ENCODE measurements at places on chromosomes 1 and 21. TPM values are rescaled to one million over a fixed set of nuclear protein-coding genes. Genes with fewer than 3 reads are reported as not detected.

GJB5 gene
- total RNA-seq, result not detected

GJB3 gene
- not detected for total RNA-seq

SDHB gene
- total RNA-seq, result 163 TPM

CD2 gene
- total RNA-seq, result 335 TPM

CD244 gene
- 0.14 TPM for total RNA-seq

XKR8 gene
- total RNA-seq, result 8.9 TPM

FAM43B gene
- not detected for total RNA-seq

KCNJ15 gene
- 0.15 TPM for total RNA-seq

IL12RB2 gene
- 90.7 TPM for total RNA-seq

DNA sequence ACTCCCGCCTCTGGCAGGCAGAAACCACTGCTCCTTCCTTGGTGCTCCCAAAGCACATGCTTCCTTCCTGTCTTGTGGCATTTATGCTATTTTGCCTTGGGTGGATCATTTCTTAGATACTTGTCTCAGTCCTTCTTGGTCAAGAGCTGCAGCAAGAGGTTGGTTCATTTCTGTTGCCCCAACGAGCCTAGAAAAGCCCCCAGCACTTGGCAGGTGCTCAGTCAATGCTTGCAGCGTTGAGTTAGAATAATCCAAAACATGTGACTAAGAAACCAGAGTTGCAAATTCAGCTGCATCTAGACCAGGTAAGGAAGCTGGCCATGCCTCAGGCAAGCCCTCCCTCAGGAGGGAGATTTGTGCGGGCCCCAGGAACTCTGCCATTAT, 42.4 kb upstream of the TENT5C start:
- peaks cover 3% of the 10 kb centered on the region for H3K36me3 ChIP-seq
- no peak for DNase-seq
- H3K4me3 ChIP-seq, result no peak overlapping the region
- no peaks in the 10 kb centered on the region for H3K4me1 ChIP-seq

- H3K27ac ChIP-seq, result peak within 1 kb of the TSS; percentile 83
- peaks cover 28% of the 10 kb centered on the region for H3K36me3 ChIP-seq
- peak; percentile 68 for DNase-seq
- H3K4me3 ChIP-seq, result peak within 1 kb of the TSS; percentile 82
- H3K4me1 ChIP-seq, result peaks cover 41% of the 10 kb centered on the region
- no peaks in the 10 kb centered on the region for H3K27me3 ChIP-seq
These were observed at the start of gene TNFRSF25 for GRCh38 chr1:6466023-6466422. TSS of gene TNFRSF25 (minus strand) at chr1:6466173. CDS start at chr1:6466107, 66 bp downstream.

GRCh38 chr1:211737115-211738035, 62.0 kb upstream of the NEK2 start:
- H3K27ac ChIP-seq, result no peak overlapping the region
- H3K4me1 ChIP-seq, result peaks cover 29% of the 10 kb centered on the region
- no peak overlapping the region for H3K4me3 ChIP-seq
- no peaks in the 10 kb centered on the region for H3K27me3 ChIP-seq
- no peak for DNase-seq

DNA sequence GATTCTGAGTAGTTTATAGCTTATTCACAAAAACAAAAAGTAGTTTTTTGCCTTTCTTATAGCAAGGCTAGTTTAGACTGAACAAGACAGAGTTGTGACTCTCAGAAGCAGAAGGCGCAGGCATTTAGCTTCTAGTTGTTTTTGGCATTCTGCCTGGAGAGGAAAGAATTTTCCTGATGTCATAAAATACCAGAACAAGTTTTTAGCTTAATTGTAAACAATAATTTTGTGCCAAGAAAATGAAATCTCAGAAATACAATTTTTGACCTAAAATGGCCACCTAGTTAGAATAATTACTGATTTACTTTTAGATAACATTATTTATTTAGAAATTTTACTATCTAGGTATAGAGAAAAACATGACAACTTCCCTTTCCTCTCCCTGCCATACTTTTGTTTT, 1.0 kb downstream of the DNAJB4 start:
- peak overlapping the region; percentile 87 for H3K4me3 ChIP-seq
- DNase-seq, result no peak
- H3K36me3 ChIP-seq, result peaks cover 4% of the 10 kb centered on the region
- peak overlapping the region; percentile 18 for H3K27ac ChIP-seq
- peaks cover 39% of the 10 kb centered on the region for H3K4me1 ChIP-seq

DNA sequence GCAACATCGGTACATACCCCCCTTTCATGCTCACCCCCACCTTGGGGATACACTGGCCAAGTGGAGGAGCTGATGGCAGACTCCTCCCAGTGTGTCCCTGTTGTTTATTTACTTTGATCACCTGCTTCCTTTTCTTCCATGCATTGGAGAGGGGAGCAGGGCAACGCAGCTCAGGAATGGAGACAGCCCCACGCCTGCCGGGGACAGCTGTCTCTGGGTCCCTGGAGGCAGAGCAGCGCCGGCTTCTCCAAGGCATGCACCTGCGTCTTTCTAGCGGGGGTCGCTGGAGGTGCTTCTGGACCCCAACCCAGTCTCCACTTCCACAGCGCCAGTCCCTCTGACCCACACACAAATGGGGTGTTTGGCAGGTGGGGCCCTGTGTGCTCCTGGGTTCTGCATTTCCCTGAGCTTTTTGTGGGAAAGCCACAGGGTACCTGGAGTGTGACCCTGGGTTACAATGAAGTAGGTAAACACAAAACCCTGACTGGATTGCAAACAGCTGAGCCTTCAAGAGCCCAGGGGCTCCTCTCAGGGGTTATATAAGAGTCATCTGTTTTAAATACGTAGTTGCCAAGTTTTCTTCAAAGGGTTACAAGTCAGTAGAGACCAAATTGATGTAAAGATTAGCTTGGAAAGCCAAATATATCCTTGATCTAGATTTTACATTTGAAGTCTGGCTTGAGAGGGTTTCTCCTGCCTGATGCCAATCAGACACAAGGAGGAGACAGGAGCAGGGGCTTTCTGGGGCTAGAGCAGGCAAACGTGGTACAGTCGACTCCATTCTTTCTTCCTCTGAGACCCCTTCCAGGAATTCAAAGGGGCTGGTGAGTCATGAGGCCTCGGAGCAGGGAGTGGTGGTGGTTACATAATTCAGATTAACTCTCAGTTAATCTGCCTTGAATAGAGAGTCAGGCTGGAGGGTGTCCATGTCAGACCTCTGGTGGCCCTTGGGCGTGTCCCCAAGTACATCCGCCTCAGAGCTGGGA, 4.5 kb downstream of the AJAP1 start:
- H3K4me1 ChIP-seq, result no peaks in the 10 kb centered on the region
- H3K36me3 ChIP-seq, result no peaks in the 10 kb centered on the region
- peaks cover 49% of the 10 kb centered on the region for H3K27me3 ChIP-seq
- DNase-seq, result no peak

GRCh38 chr1:233790121-233790520, 114.4 kb upstream of the SLC35F3 start:
- no peaks in the 10 kb centered on the region for H3K36me3 ChIP-seq
- H3K27ac ChIP-seq, result no peak overlapping the region
- no peak overlapping the region for H3K4me3 ChIP-seq
- no peak for DNase-seq

GRCh38 chr1:232440325-232441035, 189.5 kb downstream of the SIPA1L2 start:
- DNase-seq, result peak; percentile 21
- no peaks in the 10 kb centered on the region for H3K27me3 ChIP-seq
- no peak overlapping the region for H3K4me3 ChIP-seq
- peaks cover 17% of the 10 kb centered on the region for H3K36me3 ChIP-seq

GRCh38 chr1:219247441-219247840, 73.8 kb downstream of the LYPLAL1 start:
- peaks cover 3% of the 10 kb centered on the region for H3K36me3 ChIP-seq
- H3K27ac ChIP-seq, result no peak overlapping the region
- no peak for DNase-seq
- no peaks in the 10 kb centered on the region for H3K4me1 ChIP-seq
- H3K4me3 ChIP-seq, result no peak overlapping the region

DNA sequence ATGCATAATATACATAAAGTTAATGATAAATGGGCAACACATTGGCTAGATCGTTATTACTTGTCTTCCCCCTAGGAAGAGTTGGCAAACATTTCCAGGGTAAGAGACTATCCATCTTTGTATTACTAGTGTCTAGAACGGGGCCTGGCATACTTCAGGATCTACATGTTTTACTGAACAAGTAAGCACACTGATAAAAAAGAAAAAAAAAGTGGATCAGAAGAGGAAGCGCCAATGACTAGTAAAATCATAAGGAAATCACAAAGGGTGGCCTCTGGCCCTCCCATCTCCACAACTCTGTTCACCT, 482 bp downstream of the TM2D1 start:
- H3K4me1 ChIP-seq, result peaks cover 18% of the 10 kb centered on the region
- DNase-seq, result no peak
- peaks cover 9% of the 10 kb centered on the region for H3K36me3 ChIP-seq
- H3K27ac ChIP-seq, result peak overlapping the region; percentile 99

- H3K36me3 ChIP-seq, result no peaks in the 10 kb centered on the region
- H3K27me3 ChIP-seq, result peaks cover 9% of the 10 kb centered on the region
- no peak overlapping the region for H3K4me3 ChIP-seq
- no peak overlapping the region for H3K27ac ChIP-seq
- DNase-seq, result no peak
These were observed 301.3 kb downstream of the NPHP4 start for GRCh38 chr1:5690898-5691297.

- H3K4me1 ChIP-seq, result peaks cover 8% of the 10 kb centered on the region
- H3K4me3 ChIP-seq, result no peak overlapping the region
- H3K27ac ChIP-seq, result no peak overlapping the region
- no peak for DNase-seq
- H3K36me3 ChIP-seq, result no peaks in the 10 kb centered on the region
These were observed 56.9 kb downstream of the LPAR3 start for GRCh38 chr1:84836145-84836544.

- peaks cover 15% of the 10 kb centered on the region for H3K4me1 ChIP-seq
- H3K4me3 ChIP-seq, result no peak overlapping the region
- no peak for DNase-seq
- peaks cover 8% of the 10 kb centered on the region for H3K36me3 ChIP-seq
- no peak overlapping the region for H3K27ac ChIP-seq
These were observed 51.4 kb downstream of the SLC9A1 start for GRCh38 chr1:27103498-27103897.

DNA sequence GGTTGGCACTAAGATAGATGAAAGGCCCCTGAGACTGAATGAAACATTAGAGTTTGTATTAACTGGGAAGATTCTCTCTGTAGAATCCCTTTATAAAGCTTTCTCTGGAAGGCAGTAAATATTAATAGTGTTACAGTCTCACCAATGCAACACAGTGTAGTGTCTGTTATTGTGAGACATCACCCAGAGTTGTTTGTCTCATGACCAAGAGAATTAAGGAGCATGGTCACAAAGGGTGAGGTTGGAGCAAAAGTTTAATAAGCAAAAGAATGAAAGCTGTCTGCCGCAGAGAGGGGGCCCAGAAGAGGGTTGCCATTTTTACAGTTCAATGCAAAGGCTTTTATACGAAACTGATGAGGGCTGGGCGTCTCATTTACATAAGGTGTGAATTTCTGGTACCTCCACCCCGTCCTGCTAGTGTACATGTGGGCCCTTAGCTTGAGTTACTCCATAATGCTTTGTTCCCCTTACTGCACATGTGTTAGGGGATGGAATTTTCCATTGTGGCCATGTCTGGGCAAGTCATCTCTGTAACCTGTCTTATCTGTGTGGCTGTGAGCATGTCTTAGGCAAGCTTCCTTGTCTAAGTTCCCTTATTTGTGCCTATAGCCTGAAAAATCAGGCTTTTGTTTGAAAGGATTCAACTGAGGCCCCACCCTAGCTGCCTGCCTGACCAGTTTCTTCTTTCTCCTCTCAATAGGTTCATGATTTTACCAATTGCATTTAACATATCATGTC, 184.1 kb downstream of the RASAL2 start:
- H3K4me3 ChIP-seq, result no peak overlapping the region
- H3K27ac ChIP-seq, result no peak overlapping the region
- H3K27me3 ChIP-seq, result no peaks in the 10 kb centered on the region
- H3K4me1 ChIP-seq, result no peaks in the 10 kb centered on the region
- no peak for DNase-seq

DNA sequence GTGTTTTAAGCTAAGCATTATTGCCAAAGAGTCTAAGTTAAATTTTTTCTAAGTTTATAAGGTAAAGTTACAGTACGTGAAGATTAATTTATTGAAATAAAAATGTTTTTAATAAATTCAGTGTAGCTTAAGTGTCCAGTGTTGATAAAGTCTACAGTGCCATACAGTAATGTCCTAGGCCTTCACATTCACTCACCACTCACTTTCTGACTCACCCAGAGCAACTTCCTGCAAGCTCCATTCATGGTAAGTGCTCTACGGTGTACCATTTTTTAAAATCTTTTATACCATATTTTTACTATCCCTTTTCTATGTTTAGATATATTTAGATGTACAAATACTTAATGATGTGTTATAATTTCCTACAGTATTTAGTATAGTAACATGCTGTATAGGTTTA, 173.2 kb downstream of the CACNA1E start:
- H3K4me3 ChIP-seq, result no peak overlapping the region
- no peaks in the 10 kb centered on the region for H3K4me1 ChIP-seq
- DNase-seq, result no peak

DNA sequence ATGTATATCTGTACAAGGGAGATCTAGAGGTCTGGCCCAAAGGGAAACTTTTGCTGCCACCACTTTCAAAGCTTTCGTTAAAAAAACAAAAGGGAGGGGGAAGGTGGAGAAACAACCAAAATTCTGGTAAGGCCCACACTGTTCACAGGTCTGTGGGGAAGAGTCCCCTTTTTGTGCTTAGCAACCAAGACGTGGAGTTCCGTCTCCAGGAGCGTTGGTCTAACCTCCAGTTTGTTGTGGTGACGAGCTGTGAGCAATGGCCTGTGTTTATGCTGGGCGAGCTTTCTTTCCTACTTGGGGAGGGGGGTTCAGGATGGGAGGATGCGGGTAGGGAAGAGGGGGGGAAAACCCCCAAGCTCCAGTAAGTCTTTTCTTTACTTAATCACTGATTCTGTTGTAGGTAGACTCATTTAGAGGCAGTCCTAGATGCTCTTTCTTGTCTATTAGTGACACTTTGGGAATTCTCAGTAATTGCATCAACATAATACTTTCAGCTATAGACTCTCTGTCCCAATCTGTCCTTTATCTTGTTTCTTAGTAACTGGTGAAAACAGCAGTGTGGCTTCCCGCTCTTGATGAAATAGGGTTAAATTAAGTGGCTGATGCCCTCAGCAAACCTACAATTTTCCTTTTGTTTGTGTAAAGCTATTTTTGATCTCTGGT, 1.5 kb downstream of the HIPK1 start:
- peaks cover 57% of the 10 kb centered on the region for H3K4me1 ChIP-seq
- no peaks in the 10 kb centered on the region for H3K27me3 ChIP-seq
- peak; percentile 89 for DNase-seq

- H3K36me3 ChIP-seq, result no peaks in the 10 kb centered on the region
- no peak overlapping the region for H3K27ac ChIP-seq
- no peak for DNase-seq
- H3K4me1 ChIP-seq, result no peaks in the 10 kb centered on the region
- peaks cover 10% of the 10 kb centered on the region for H3K27me3 ChIP-seq
- no peak overlapping the region for H3K4me3 ChIP-seq
These were observed 72.1 kb upstream of the ZBTB40 start for GRCh38 chr1:22379566-22379965.

GRCh38 chr1:29114654-29115053, 9.0 kb downstream of the TMEM200B start:
- peaks cover 9% of the 10 kb centered on the region for H3K4me1 ChIP-seq
- H3K27ac ChIP-seq, result no peak overlapping the region
- no peak for DNase-seq
